ENCODE measurements at places on chromosomes 2 and 18.

- DNase-seq: peak; percentile 6
These were observed 70.1 kb downstream of the LDLRAD4 start for GRCh38 chr18:13288509-13289133.

DNA sequence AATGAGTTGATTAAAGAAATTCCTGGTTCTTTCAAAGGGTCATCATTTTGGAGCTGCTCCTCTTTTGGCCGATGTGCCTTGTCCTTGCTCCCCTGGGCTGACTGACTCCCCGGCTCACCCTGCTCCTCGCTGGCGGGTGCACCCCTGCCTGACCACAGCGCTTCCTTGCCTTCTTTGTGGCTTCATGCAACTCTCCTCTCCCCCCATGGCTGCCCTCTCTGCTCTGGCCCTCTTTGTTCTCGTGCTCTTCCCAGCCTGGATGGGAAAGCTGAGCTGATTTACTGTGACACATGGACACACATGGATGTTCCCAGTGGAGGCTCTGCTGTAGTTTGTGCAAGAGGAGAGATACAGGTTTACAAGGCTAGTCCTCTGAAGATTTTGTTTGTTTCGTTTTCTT is 234.6 kb downstream of the HAUS1 start:
- DNase-seq: no peak

GRCh38 chr2:231357048-231357447 is 38.5 kb upstream of the B3GNT7 start:
- DNase-seq: no peak

GRCh38 chr2:217911283-217912097 is 91.3 kb downstream of the TNS1 start:
- DNase-seq: peak; percentile 79
